ENCODE measurements at places on chromosomes 1 and 21. TPM values are rescaled to one million over a fixed set of nuclear protein-coding genes. Genes with fewer than 3 reads are reported as not detected.

DNA sequence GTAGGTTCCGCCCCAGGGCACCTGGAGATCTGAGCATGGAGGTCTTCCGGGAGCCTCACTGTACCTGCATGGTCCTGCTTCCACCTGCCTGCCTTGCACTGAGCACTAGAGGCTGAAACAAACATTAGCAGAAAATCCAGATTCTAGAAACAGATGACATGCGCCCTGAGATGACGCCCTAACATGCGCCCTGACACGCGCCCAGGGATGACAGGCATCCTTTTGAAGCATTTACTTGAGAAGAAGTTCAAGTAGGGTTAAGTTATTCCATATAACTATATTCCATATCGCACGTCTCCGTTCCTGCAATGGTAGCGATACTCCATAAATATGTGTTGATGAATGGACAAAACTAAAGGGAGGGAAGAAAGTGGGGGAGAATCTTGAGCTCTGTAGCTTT lies 13.7 kb downstream of the ACTA1 start:
- peaks cover 3% of the 10 kb centered on the region for H3K36me3 ChIP-seq
- DNase-seq, result no peak
- H3K4me1 ChIP-seq, result no peaks in the 10 kb centered on the region
- H3K27me3 ChIP-seq, result peaks cover 5% of the 10 kb centered on the region

GRCh38 chr1:81358151-81358550 lies 442.6 kb upstream of the ADGRL2 start:
- H3K4me1 ChIP-seq, result peaks cover 5% of the 10 kb centered on the region
- no peaks in the 10 kb centered on the region for H3K27me3 ChIP-seq
- H3K4me3 ChIP-seq, result no peak overlapping the region
- DNase-seq, result no peak

DNA sequence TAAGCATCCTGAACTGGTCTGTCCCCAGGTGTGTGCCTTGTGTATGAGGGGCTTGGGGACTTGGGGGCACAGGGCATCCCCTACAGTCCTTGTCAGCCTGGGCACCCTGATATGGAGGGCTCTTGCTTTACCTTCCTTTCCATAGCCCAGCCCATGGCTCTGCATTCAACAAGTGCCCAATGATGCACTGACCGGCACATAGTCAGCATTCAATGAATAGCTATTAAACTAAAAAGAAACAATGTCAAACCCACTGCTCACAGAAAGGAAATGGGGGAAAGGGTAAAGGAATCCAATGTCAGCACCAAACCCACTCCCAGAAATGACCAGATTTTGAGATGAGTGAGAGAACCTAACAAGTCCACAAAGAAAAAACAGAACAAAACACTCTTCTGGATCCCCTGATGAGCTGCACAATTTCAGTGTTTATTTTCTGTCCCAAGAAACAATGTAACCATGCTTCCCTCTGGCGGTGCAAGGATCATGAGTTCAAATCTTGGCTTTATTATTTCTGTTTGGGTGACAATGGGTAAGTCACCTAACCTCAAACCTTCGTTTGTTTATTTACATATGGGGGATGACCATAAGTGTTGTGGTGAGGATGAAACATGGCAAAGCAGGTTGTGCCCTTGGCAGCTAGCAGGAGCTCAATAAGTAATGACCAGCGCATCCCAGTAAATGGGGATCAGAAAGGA lies 22.0 kb downstream of the SYT6 start:
- no peak for DNase-seq
- H3K27ac ChIP-seq, result no peak overlapping the region
- H3K4me3 ChIP-seq, result no peak overlapping the region

DNA sequence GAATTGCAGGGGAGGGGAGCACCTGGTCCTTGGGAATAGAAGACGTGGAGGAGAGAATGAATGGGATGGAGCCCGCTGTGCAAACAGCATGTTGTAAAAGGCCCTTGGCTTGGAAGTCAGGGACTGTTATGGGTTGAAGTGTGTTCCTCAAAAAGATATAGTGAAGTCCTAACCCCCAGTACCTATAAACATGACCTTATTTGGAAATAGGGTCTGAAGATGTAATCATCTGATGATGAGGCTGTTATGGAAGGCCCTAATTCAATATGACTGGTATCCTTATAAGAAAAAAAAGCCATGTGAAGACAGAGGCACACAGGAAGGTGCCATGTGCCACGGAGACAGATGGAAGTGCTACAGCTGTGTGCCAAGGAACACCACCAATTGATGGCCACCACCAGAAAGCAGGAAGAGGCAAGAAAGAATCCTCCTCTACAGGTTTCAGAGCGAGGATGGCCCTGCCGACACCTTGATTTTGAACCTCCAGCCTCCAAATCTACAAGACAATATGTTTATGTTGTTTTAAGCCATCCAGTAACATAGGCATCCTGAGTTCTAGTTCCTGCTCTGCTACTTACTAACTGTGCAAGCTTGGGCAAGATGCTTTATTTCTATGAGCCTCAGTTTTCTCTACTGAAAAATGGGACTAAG lies 51.2 kb downstream of the LRRN2 start:
- H3K27ac ChIP-seq, result no peak overlapping the region
- peaks cover 33% of the 10 kb centered on the region for H3K27me3 ChIP-seq
- no peak for DNase-seq
- no peaks in the 10 kb centered on the region for H3K4me1 ChIP-seq
- no peak overlapping the region for H3K4me3 ChIP-seq

Gene HSD3B1
- total RNA-seq, result not detected

Gene AMY1C
- not detected for total RNA-seq

DNA sequence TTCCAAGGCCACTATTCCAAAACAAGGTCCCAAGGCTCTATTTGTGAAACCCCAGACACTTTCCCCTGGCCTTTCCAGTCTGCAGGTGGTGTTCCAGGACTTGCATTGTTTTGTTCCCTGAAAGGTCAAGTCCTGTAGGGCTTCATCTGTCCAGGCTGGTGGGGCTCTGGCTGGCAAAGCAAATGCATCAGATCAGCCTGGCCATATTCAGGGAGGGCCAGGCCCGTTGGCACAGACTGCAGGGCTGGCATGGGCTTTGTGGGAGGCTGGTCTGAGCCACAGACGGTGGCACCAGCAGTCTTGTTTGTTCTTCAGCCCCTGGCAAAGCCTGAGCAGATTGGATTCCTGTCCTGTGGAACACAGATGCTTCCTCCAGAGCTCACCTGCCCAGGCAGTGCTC lies 93.0 kb downstream of the SPATA46 start:
- peaks cover 4% of the 10 kb centered on the region for H3K36me3 ChIP-seq
- H3K4me1 ChIP-seq, result peaks cover 12% of the 10 kb centered on the region
- no peak for DNase-seq
- no peak overlapping the region for H3K27ac ChIP-seq
- H3K27me3 ChIP-seq, result no peaks in the 10 kb centered on the region
- no peak overlapping the region for H3K4me3 ChIP-seq

Gene GBP7
- not detected for total RNA-seq

DNA sequence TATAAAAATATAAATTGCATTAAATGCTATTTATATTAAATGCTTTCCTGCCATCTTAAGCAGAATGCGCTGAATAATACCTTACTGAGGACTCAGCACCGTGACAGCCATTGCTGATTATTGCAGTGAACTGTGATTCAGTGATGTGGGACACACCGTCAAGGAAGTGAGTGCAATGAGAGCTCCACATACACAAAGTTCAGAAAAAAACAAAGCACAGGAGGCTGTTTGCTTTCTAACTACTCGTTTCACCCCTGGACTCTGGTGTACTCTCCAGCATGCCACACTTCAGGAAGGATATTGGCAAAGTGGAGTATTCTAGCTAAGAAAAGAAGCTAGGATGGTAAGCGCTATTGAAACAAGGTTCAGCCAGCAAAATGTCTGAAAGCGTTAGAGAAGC lies 57.4 kb upstream of the CXADR start:
- H3K27me3 ChIP-seq, result peaks cover 4% of the 10 kb centered on the region
- no peak for DNase-seq
- H3K4me3 ChIP-seq, result no peak overlapping the region
- no peaks in the 10 kb centered on the region for H3K36me3 ChIP-seq
- H3K27ac ChIP-seq, result no peak overlapping the region

DNA sequence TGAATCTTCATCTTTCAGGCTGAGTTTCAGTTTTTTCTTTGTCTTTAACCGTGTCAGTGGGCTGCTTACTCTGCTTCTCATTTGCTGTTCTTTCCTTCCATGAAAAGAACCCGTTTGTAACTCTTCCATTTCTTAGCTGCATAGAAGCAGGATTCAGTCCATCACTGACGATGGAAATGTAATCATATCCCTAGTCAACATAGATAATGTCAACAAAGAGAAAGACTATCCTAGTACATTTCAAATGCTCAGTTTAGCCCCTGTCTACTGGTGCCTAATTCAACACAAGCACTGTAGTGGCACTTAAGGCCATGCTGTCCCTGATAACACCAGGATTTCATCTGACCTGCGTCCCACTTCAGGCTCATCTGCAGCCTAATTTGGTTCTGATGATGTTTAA lies 376 bp downstream of the GBP1 start:
- peak overlapping the region; percentile 87 for H3K27ac ChIP-seq
- peaks cover 5% of the 10 kb centered on the region for H3K36me3 ChIP-seq
- DNase-seq, result no peak
- H3K27me3 ChIP-seq, result no peaks in the 10 kb centered on the region
- H3K4me3 ChIP-seq, result peak overlapping the region; percentile 71

Measured in chondrocyte (in vitro differentiated cells).